ENCODE measurements at places on chromosomes 3 and 15.

DNA sequence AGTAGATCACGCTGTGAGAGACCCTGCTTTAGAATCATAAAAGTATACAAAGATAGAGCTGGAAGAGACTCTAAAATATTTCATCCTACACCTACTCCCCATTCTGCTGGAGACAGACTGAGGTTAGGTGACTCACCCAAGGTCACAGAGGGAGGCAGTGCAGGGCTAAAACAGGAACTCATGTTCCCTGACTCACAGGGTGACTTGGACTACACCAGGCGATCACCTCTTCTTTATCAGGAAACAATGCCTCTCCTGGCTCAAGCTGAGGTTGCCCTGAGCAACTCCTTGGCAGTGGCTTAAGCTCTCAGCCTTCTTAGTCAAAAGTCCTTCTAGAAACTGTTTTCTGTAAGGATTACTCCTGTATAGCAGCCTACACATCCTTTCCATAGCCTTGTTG is 26.4 kb upstream of the TNFAIP8L3 start:
- no peak for DNase-seq

DNA sequence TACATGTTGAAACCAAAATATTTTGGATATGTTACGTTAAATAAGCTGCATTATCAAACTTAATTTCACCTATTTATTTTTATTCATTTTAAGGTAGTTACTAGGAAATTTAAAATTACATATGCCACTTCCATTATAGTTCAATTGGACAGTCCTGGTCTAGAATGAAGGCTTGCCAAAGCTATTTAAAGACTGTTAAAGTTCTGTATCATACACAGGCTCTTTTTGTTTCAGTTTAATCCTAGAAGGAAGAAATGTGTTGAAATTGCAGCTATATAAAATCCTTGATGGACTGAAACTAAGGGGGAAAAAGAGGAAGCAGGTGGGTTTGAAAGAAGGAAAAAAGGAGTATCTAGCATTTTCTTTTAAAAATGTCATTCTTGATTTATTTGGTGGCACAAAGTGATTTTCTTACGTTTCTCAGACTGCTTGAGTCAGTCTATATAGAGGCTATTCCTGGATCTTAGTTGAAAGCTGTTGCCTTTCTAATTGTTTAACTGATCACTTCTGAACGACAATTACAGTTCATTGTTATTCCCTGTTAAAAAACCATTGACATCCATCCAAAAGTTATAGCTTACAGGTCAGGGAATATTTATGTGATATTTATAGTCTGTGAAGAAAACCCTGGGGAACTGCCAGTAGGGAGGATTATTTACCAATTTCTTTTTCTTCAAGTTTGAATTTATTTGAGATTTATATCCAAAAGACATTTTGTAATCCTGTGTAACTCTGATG is 195.0 kb downstream of the RORA start:
- no peak for DNase-seq

- no peak for DNase-seq
Observed at GRCh38 chr3:168823466-168823865, 727.7 kb upstream of the GOLIM4 start.

- DNase-seq: no peak
Observed at GRCh38 chr15:96412906-96413231, 82.4 kb downstream of the NR2F2 start.

DNA sequence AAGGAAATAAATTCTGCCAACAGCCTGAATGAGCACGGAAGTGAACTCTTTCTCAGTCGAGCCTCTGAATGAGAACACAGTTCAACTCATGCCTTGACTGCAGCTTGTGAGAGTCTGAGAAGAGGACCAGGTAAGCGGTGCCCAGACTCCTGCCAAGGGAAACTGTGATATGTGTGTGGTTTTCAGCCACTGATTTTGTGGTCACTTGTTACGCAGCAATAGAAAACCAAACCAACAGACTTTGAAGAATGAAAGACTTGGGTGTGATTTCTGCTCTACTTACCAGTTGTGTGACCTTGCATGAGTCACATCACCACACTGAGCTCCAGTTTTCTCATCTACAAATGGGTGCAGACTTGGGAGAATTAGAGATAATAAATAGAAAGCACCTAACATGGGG is 30.6 kb upstream of the FAM107A start:
- no peak for DNase-seq

Measured in activated effector memory CD4-positive, alpha-beta T cell treated with Interleukin-2 at 50 U/mL for 16 hours (primary cell).